ENCODE measurements at places on chromosomes 12 and 14.

DNA sequence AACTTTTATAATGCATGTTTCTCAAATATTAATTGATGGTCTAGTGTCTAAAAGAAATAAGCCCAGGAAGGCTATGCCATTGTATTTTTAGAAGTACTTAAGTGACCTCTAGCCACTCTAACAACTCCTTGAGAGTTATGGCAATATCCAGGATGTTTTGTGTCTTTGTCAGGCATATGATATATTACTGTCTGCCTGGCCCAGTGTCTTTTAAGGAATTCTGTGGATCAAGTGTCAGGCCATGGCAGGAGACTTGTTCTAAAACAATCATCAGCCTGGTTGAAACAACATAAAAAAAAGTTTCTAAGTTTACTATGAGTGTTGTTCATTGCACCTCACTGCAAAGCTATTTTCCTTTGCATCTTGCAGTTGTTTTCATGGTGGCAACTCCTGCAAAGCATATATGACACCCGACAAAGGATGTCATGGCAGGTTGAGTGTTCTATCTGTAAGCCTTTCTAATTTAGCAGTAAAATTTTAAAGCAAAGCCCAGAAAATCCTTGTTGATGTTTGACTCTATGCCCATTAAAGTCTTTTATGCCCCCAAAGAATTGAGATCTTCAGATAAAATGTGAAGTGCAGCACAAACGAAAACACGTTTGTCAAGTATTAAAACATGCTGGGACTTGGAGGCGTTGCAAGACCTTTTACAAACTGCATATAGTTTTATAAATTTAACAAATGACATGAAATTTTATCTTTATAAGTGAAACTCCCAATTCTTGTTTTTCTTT is 89.5 kb upstream of the SLC38A2 start:
- DNase-seq, result no peak

DNA sequence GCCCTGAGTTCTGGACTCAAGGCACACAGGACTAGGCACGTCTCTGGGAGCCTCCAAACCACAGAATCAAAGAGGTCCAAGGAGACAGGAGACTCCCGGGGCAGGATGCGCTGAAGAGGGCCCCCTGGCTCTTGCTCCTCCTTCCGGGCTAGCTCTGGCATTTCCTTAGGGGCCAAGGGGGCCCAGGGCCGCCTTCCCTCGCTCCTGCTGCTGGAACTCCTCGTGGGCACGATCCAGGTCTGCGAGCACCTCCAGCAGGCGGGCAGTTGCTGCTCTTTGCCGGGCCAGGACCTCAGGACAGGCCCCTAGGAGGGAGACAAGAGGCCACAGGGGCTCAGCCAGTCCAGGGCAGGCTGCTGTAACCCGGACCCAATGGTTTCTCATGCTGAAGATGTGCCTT is 35.8 kb downstream of the RASAL1 start:
- DNase-seq, result no peak

DNA sequence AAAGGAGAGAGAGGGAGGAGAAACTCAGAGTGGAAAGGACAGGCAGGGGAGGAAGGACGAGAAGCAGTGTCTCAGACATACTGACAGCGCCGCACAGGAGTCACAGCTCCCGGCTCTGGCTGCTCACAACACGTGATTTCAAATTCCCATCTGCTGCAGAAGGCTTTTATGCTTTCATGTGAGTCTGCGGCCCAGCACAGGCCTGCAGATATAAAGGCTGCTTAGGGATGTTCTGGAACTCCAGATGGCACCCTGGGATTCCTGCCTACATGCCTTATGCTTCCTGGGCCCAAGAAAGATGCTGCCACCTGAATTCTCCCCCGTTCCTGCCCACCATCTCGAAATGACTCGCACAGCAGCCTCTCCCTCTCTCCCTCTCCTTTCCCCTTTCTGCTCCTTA is 89.6 kb downstream of the NUAK1 start:
- no peak for DNase-seq

GRCh38 chr14:68292441-68293215 is 473.0 kb downstream of the RAD51B start:
- DNase-seq, result no peak

- DNase-seq, result no peak
Observed at GRCh38 chr12:51714666-51715065, 123.6 kb downstream of the SCN8A start.

DNA sequence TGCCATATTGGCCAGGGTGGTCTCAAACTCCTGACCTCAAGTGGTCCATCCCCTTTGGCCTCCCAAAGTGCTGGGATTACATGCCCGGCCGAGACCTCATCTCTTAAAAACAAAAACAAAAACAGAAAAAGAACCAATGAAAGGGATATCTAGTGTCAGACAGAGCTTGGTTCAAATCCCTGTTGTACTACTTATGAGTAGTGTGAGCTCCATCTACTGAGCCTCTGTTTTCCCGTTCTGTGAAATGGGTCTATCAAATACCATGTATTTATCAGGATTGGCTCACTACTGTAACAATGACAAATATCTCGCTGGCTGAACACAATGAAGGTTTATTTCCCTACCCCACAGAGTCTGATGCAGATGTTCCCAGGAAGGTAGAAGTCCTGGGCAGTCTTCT is 36.9 kb upstream of the HNF1A start:
- no peak for DNase-seq
